ENCODE measurements at places on chromosomes 16 and 17.

GRCh38 chr16:10575506-10576130, 4.8 kb downstream of the EMP2 start:
- no peak for DNase-seq

- no peak for DNase-seq
These were observed 35.8 kb upstream of the LHX1 start for GRCh38 chr17:36901506-36901905.

- peak; percentile 40 for DNase-seq
These were observed 17.3 kb downstream of the BAHCC1 start for GRCh38 chr17:81412490-81413093.

DNA sequence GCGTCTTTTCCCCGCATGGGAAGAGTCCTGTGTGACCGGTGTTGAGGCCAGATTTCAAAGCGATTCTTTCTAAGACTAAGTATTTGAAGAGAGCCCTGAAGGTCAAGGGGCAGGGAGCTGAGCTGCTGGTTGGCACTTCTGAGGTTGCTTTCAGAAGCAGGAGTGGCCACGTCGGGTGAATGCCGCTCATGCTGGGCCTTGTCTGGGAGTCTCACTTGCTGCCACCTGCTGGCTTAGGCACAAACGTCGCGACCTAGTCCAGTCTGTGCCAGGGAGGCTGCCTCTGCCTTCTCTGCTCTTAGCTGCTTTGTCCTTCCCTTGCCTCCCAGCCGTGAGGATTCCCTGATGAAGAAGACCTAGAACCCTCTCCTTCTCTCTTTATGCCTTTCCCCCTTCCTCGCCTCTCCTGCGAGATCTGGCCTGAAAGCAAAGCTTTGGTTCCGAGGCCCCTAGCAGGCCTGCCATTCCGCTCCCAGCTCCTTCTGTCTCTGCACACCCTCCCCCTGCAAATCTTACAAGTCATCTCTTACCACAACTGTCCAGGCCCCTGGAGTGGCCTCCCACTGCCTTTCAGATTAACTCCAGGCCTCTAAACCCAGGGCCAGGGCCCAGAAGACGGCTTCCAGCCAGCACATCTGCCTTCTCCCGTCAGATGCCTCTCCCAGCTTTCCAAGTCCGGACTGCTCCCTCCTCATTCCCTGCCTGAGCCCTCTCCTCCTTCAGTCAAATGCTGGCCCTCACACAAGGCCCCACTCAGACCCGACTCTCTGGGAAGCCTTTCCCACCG, 11.4 kb downstream of the CTNS start:
- no peak for DNase-seq

DNA sequence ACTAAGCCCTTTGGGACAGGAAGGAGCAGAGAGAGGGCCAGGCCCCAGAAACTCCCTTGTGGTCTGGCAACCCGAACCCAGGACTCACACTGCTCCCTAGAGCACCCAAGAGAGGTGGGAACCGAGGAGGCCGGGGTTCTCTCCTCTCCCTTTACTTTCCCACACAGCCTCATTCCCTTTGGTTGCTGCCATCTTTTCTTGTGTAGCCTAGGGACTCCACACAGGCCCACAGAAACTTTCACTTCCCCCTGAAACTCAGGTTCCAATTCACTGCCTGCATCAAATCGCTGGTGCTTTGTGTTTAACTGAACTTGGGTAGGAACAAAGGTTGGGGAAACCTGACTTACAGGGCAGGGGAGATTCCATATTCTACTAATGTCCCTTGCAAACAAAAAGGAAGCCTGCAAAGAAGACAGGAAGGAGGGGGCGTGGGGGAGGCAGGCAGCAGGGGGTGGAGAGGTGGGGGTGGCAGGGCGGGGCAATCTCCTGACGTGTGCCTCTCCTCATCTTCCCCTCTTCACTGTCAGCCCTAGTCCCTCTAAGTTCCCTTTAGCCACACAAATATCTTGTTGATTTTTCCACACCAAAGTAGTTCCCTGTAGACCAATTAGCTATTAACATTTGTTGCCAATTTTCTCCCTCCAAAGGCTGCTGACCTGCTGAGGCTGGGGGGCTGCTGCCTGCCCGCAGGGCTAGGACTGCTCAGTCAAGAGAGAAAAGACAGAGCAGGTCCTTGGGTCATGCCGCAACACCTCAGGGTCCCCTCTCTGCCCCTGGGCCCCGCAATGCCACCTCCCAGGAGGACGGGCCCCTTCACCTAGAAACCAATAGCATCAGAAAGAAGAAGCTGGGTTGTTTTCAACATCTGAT, 8.0 kb downstream of the ST3GAL2 start:
- DNase-seq, result no peak
